ENCODE measurements at places on chromosomes 4 and X.

GRCh38 chr4:107219681-107220080, 183.6 kb upstream of the DKK2 start:
- ATAC-seq, result no peak

GRCh38 chr4:109302361-109303139, at the start of gene COL25A1:
COL25A1 (minus strand) TSS chr4:109302658.
- peak; percentile 32 for ATAC-seq

- ATAC-seq, result peak; percentile 76
Measured at GRCh38 chrX:119236623-119237561, 807 bp downstream of the PGRMC1 start.

GRCh38 chrX:53831662-53832635, 145.4 kb upstream of the HUWE1 start:
- peak; percentile 72 for ATAC-seq

DNA sequence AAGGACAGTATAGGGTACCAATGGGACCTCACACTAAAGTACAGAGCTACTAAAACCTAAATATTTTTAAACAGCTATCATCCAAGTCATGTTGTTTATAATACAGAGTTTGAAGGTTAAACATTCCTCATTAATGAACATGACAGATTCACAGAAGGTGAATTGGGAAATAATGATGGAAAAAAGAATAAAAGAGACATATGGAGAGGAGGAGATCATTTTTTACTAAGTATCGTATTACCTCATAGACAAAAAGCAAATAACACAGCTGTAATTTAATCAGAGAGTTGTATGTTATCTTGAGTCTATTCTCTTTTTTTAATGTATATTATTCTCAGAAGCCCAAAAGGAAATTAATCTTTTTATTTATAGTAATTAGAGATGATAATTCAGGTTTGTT, 7.9 kb downstream of the PLK4 start:
- no peak for ATAC-seq

DNA sequence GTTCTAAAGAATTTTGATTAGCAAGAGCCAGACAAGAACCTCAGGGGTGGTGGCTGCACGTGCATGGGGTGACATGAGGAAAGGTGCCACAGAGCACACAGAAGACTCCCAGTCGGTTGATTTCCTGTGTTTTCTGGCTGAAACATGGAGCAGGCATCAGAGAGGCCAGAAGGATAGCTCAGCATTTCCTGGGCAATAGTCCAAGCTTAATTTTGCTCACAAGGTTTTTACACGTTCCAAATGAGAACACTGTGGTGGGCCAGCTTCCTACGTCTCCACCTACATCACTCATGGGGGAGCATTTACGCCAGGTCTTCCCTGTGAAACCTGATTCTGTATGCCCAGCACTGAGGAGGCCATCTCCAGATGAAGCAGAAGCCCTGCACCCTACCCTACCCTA, 212.5 kb upstream of the CLNK start:
- no peak for ATAC-seq

DNA sequence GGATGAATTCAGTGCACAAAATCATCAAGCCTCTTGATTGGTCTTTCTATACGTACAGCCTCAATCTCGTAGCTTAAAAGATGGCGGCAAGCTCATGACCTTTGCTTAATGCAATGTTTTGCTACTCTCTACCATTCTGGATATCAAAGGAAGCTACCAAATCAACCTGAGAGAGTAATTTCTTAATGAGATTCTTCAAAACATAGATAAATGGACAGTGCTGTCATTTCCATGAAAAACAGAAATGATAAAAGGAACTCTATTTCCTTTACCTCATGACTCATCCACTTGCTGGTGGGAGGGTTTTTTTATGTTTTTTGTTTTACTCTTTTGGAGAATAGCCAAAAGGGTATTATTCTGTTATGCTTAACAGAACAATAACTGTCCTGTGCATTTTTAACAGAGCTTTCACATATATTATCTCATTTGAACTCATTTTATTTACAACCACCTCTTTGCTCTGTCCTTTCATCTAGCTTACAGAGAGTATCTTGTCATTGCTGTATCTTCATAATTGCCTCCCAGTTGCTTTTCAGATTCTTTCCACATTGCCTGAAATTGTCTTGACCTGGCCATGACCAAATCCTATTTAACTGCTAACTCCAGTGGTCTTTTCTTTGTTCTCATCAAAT, 138.6 kb upstream of the GPR101 start:
- ATAC-seq, result no peak

DNA sequence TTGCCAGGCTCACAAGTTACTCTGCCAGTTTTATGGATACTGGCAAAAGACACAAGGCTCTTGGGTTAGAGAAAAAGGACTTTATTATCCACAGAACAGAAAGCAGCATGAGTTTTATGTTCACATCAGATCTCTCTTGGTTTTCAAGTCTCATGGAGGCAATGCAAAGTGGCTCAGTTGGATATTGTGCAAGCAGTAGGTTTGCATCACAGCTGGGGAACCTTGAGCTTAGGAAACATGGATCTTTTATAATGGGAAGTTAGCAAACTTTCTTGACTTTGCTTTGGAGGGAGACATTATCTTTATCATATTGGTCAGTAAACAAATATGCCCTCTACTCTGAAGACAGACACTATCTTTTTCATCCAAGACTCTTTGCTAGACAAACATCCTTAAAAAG, 109.2 kb upstream of the GRPR start:
- ATAC-seq, result no peak

DNA sequence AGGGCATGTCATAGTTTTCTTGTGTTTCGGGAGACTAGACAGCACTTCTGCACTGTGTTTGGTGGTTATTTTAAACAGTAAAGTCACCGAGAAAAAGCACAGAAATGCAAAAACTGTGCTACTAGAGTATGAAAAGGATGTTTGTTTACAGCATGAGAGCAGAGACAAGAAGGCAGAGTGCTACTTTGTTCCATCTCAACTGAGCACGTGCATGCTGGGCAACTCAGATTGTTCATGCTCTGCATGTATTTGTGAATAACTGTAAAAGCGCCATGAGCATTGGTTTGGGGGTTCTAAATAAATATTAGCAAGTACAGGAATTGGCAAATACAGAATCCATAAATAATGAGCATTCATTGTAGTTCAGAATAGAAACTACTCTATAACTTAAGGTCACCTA, 7.4 kb downstream of the EVC start:
- ATAC-seq, result no peak

- no peak for ATAC-seq
Measured at GRCh38 chr4:40857956-40858355, 108.2 kb downstream of the NSUN7 start.

DNA sequence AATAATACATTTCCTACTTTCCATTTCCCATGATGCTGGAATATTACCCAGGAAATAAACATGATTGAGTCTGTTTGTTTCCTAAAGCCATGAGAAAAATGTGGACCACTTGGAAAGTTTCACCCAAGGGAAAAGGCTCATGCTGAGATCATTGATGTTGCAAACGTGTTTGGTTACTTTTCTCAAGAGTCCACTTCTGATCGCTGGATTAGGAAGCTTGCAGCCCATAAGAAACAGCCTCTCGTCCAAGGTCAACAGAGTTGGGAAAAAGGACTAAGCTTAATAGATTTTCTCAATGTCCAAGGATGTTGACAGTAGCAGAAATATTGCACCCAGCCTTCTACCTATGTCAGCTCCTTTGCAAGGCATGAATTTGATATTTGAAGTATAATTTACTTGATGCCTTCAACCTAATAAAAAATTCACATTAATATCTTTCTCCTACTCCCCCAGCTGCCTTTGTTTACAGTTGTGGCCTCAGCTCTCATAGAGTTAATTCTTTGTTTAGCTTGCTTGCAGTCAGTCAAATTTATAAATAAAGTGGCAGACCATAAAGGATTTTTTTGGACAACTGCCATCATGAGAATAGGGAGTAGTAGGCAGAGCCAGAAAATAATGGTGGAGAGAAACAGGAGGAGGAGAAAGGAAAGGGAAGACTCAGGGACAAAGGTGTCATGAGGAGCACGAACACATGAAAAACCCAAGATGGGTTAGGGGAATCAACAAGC, 65.6 kb upstream of the BLTP1 start:
- ATAC-seq, result no peak

GRCh38 chrX:133645977-133646718, 230.9 kb upstream of the GPC4 start:
- ATAC-seq, result peak; percentile 73

DNA sequence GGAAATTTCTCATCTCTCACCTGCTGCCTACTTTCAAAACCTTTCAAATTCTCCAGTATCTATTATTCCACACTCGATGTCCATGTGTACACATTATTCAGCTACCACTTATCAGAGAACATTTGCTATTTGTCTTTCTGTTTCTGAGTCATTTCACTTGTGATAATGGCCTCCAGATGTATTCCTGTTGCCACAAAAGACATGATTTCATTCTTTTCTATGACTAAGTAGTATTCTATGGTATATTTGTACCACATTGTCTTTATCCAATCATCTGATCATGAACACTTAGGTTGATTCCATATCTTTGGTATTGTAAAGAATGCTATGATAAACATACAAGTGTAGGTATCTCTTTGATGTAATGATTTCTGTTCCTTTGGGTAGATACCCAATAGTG, 310.1 kb upstream of the SPOCK3 start:
- ATAC-seq, result no peak

DNA sequence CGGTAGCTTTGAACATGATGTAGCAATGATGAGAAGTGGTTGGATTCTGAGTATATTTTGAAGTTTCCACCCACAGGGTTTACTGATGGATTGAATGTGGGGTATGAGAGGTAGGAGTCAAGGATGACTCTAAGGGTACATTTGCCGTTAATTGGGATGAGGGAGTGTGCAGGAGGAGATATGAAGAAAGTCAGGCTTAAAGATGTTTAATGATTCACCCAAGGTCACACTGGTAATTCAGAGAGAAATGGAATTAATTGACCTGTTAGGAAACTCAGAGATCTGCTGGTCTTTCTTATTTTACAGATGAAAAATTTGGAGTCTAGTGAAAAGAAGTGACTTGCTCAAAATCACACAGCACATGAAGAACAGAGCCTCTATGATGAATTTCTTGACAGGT, 390.7 kb downstream of the GBA3 start:
- ATAC-seq, result no peak

GRCh38 chrX:31036895-31037294, 34.9 kb downstream of the FTHL17 start:
- ATAC-seq, result no peak

- ATAC-seq, result peak; percentile 81
Measured at GRCh38 chr4:52833941-52834525, 28.1 kb upstream of the RASL11B start.

DNA sequence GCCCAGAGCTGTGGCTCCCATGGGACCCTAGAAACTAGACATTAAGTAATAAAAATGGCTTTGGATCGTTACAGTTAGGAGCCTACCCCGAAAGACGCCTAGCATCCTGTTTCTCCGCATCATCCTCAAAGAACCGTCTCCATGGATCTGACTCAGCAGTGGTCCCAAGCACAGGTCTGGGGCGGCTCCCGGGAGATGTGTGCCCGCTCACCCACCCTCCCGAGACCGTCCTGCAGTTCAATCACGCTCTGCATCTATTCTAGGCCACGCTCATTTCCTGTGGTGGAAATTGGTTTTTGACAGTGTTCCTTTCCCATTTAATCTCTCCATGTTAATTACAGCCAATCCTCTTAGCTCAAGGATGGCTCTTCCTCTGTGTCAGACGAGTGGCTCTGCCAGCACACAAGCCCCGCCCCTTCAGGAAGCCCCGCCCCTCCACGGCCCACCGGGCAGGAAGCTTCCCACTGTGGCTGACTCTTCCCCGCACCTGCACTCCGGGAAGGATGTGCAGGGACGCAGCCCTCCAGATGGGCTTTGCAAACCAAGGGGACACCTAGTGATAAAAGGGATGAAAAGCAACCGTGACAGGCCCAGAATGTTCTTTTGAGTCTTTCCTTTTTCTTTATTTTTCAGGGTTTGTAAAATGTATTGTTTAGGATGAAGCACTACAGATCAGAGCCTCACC, 34.5 kb upstream of the HELT start:
- ATAC-seq, result peak; percentile 76

DNA sequence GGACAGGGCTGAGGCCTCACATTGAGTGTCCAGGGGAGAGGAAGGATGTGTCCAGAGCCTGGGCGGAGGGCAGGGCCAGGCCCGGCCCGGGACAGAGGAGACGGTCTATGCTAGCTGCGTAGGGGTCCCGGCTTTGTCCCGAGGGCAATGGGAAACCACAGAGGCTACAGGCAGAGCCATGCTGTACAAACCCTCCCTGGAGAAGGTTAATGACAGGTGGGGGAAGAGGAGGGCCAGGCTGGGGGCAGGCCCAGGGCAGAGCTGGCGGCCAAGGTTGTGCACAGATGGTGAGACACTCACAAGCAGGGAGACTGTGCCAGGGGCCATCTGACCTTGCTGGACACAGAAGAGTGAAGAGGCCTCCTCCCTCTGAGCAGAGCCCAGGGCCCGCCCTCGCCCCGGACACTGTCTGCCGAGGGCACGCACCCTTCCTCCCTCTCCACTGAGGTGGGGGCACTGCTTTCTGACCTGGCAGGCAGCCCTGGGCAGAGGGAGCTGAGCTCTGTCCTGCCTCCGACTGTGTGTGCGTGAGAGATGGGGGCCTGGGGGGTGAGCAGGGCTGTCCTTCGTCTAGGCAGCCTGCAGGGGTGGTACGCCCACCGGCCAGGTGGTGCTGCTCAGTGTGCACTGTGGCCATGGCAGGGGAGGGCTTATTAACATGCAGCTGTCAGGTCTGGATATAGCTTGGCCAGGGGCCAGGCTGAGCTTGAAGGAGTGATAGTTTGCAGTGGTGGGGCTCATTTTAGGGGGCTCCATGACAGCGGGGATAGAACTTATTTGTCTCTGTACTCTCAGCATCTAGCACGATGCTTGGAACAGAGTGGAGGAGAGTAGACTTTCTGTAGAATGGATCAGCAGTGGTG, 75.7 kb upstream of the LRPAP1 start:
- ATAC-seq, result no peak

- ATAC-seq, result peak; percentile 80
Measured at GRCh38 chr4:5874811-5875449, 18.0 kb downstream of the CRMP1 start.

- ATAC-seq, result no peak
Measured at GRCh38 chr4:40720916-40721315, 28.8 kb upstream of the NSUN7 start.

DNA sequence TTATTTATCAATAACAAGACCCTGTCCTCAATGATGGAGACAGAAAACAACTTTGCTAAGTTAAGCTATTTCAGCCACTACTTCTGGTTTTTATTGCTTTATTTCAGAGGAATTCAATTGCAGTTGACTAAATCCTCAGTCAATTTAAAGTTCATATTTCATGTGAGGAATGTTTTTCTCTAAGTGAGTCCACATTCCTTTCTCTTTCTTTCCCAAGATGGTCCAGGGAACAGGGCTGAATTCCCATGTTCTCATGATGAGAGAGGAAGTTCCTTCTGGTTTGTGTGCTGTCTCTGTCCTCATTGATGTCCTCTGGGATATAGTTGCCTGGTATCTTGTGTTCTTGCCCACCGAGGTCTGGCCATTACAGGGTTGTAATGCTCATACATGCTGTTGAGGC, 117.2 kb downstream of the SLIT2 start:
- no peak for ATAC-seq

- ATAC-seq, result peak; percentile 55
Measured at GRCh38 chrX:74536152-74536831, 78.1 kb downstream of the RLIM start.

- ATAC-seq, result peak; percentile 81
Measured at GRCh38 chr4:3484057-3484973, 21.2 kb downstream of the DOK7 start.

- no peak for ATAC-seq
Measured at GRCh38 chrX:154376774-154377173, 2.3 kb upstream of the EMD start.
